BJ (cell line): ENCODE measurements at places on chromosomes 13 and 19.

GRCh38 chr19:2488942-2489731 is 13.2 kb downstream of the GADD45B start:
- no peak for DNase-seq

DNA sequence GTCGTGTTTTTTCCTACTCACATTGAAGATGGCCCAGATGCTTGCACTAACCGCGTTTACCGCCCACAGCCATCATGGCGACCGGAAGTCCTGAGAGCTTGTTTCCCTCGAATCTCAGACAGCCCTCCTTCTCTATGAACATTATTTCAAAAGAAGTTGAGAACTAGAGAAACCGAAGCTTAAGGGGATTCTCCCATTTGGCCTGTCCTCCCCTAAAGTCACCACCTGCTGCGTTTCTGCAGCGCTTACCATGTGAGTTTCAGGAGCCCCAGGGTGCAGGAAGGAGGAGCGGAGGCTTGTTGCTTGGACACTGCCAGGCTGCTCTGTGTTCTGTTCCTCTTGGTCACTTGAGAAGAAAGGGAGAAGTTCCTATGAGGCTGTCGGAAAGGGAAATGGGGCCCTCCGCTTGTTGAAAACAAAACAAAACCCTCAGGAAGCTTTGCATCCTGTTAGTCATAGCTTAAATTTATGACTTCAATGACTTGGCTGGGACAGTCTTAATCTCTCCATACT is 6.2 kb downstream of the CARD8 start:
- DNase-seq = no peak

DNA sequence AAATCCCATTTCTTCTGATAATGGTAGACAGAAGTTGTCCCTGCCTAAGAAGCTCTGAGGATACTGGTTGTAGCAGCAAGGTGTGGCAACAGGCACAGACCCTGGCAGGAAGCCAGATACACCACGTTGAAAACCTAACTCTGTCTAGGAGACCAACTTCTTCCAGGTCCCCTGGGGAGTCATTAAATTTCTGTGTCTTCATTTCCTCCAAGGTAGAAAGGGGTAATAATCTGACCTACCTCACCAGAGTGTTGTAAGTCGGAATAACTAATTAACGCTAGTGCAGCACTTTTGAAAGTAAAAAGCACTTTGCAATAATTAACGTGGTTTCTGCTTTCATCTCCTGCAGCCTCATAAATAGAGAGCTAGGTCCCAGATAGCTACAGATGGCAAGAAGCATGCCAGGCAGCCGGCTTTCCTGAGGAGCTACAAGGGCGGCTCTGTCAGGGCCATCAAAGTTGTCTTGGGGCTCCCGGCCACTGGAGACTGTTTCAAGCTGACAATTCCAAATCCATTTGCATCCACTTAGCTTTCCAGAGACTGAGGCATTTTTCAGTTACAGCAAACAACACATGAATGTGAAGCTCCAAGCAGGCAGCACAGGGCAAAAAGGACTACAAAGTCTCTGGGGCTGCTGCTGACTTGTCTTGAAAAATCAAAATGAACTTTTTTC is 176.2 kb downstream of the FOXO1 start:
- DNase-seq = no peak

DNA sequence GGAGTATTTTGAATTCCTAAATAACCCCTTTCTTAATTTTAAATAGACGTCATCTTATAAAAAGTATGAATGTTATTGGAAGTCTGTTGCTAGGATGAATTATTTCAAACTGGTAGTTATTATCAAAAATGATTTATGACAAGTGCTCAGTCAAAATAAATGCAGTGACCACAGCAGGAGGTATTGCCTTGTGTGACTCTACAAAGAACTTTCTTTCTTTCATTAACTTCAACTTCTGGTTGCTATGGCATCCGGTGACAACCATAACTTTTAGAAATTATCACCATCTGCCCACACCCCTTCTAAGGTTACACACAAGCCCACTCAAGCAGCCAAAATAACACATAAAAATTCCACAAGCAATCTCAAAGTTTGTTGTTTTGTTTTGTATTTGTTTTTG is 189.9 kb downstream of the DACH1 start:
- DNase-seq = no peak

GRCh38 chr19:41893899-41894298 is 10.9 kb downstream of the ARHGEF1 start:
- DNase-seq = no peak

- DNase-seq = no peak
Observed at GRCh38 chr19:8585894-8586750, 8.9 kb upstream of the MYO1F start.

GRCh38 chr19:42440357-42441048 is 2.2 kb downstream of the CXCL17 start:
- no peak for DNase-seq

GRCh38 chr19:49116544-49116943 is 2.4 kb downstream of the LIN7B start:
- no peak for DNase-seq

DNA sequence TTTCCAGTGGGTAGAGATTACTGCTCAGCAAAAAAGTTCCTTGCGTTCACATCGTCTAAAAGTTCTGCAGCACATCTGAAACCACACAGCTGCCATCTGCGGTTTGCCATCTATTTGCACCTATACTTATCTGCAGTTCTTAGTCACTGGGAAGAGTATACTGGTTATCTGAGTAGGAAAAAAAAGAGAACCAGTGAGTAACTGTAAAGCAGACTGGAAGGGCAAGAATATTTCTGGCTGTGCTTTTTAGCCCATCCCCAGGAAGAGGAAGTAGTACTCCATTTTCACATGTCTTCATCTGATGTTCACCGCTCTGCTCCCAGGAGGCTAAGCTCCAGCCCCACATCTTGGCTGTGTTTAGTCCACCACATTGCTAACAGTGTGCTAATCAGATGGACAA is 35.6 kb downstream of the EFNB2 start:
- DNase-seq = no peak

DNA sequence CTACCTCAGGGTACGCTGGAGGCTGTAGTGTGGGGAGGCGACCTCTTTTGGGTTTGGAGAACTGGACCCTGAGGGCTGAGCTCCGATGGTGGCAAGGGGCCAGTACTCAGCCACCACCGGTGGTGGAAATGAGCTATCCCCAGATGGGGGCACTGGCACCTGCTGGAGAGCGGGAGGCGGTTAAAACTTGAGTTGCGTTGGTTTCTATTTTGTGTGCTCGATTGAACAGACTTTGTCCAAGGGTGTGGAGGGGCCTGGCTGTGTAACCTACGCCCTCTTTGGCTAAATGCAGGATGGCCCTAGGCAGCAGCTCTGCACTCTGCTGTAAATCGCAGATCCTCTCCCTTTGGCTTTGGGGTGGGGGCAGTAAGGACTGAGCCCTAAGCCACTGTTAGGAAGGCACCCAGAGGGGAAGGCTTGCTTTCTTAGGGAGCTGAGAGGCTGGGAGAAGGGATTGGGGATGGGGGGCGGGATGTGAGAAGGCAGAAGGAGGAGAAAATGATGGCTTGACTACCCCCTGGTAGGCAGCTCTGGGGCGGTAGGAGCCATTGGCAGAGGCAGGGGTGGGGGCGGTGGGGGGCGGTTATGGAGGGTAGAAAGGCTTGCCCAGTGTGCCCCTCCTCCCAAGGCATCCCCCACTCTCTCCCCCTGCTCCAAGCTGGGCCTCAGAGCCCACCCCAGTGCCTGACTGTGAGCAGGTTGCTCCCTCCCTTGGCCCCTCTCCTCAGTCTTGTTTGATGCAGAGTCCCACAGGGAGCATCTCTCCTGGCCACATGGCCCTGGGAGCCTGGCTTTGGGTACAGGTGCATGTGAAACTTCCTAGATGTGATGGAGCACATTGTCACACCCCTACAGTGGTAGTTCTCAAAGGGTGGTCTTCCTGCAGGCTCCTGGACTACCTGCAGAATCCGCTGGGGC is 5.0 kb downstream of the VSTM2B start:
- DNase-seq = no peak

- DNase-seq = no peak
Observed at GRCh38 chr19:51007488-51007887, 6.1 kb upstream of the KLK8 start.

DNA sequence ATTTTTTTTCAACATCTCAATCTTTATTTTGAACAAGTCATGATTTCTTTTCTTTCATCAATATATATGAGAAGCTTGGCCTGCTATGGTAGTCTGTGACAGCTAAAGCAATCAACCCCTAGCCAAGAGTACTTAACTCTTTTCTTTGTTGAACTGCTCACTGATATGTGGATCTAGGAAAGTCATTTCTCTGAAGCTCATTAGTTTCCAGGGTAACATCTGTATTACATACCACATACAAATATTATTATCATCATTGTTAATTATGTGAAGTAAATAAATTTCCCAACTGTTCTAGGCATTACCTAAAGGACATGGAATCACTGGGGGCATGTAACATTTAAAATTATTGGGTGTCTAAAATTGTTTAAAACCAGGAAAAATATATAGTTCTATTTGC is 267.3 kb downstream of the DCT start:
- no peak for DNase-seq

DNA sequence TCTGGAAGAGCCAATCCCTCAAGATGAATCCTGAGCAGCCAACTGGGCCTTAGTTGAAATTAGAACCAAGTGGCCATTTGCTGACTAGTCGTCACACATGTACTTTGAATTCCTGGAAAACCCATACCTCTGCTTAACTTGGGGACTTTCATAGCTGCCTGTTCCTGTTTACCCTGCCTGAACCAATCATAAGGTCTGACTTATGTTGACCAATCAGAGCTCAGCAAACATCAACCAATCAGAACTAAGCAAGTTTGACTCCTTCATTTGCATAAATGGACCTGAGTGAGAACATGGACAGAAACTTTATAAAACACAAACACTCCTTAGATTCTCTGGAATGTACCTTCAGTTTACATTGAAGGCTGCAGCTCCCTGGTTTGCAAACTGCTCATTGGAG is 50.8 kb downstream of the LATS2 start:
- DNase-seq = no peak

GRCh38 chr19:21134934-21135366 is 6.9 kb upstream of the ZNF431 start:
- no peak for DNase-seq

DNA sequence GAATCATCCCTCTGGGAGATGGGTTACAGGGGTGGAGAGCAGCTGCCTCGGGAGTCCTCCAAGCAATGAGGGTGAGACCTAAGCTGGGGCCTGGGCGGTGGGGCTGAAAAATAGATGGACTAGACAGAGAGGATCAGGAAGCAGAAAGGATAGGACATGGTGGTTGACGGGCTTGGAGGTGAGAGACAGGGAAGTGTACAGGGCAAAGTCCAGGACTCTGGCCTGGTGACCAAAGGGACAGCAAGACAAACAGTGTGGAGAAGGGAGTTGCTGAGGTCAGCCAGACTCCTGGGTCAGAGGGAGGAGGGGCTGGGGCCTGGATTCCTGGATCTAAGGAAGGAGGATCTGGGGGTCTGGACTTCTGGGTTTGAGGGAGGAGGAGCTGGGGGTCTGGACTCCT is 5.5 kb downstream of the PHLDB3 start:
- no peak for DNase-seq

DNA sequence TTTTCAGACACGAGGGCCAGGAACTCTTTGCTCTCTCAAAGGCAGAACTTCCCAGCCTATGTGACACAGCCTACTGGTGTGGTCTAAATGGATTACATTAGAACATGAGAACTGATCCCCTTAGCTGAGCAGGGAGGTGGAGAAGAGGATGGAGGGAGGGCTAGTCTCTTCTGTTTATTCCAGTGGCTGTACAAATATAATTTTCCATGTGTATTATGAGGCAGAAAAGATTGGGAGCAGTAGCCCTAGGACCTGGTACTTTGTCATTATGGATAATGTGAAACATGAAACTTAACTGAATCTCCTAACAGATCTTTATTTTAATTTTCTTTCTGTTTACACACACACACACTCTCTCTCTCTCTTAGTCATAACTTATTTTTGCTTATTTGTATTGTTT is 82.1 kb downstream of the WDFY2 start:
- no peak for DNase-seq

GRCh38 chr19:47143322-47144073 is 12.9 kb downstream of the SAE1 start:
- DNase-seq = no peak

DNA sequence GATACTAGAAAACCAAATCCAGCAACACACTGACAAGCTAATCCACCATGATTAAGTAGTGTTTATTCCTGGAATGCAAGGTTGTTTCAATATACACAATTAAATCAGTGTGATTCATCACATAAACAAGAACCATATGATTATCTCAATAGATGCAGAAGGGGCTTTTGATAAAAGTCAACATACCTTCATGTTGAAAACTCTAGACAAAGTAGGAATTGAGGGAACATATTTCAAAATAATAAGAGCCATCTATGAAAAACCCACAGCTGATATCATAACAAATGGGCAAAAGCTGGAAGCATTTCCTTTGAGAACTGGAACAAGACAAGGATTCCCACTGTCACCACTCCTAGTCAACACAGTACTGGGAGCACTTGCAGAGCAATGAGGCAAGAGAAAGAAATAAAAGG is 213.6 kb upstream of the CSNK1A1L start:
- peak; percentile 30 for DNase-seq

DNA sequence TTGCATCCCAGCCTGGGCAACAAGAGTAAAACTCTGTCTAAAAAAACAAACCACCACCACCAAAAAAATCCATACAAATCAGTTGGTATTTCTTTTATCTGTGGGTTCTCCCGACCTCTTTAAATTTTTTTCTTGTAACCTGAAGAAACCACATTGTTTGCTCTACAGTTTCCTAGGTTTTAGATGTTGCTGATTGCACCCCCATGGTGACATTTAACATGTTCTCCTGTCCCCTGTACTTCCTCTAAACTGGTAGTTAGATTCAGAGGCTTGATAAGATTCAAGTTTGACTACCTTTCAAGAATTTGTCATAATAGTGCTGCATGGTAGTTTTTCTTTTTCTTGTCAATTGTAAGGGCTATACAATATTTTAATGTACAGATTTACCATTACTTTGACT is 24.0 kb downstream of the ALG5 start:
- DNase-seq = no peak

GRCh38 chr19:36939153-36939552 is 23.0 kb downstream of the ZNF568 start:
- DNase-seq = no peak

- DNase-seq = peak; percentile 22
Observed at GRCh38 chr19:35318679-35319448, 10.1 kb upstream of the CD22 start.

GRCh38 chr19:39296055-39296645 is at the start of gene IFNL1:
Gene IFNL1, plus strand, starts transcription at chr19:39296407. Its CDS starts 15 bp downstream, at chr19:39296422.
- DNase-seq = no peak

- DNase-seq = no peak
Observed at GRCh38 chr19:8584965-8585893, 8.0 kb upstream of the MYO1F start.

GRCh38 chr13:109113427-109113826 is 484.0 kb downstream of the MYO16 start:
- no peak for DNase-seq

DNA sequence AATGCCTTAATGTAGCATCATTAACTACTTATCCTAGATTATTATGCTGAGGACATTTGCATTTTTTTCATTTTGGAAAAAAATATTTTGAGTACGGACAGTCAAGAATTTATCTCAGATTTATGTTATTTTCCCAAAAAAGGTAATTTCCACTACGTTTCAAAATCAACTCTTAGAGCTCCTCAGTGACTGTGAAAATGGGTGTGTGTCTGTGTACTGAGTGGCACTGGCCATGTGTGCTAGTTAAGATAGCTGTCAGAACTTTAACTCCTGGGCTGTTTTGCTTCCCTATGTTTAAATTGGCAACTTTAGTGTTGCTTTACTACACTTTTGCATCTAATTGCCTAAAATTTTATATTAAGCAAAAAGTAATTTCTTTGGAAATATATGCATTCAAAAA is 927.4 kb downstream of the EFNB2 start:
- DNase-seq = no peak

- DNase-seq = no peak
Observed at GRCh38 chr19:3227054-3227626, 2.7 kb downstream of the CELF5 start.

GRCh38 chr19:33799476-33799875 is 2.8 kb downstream of the KCTD15 start:
- DNase-seq = no peak
